ENCODE measurements at places on chromosomes 13 and 19.

GRCh38 chr19:19257137-19257536, 16.0 kb downstream of the TM6SF2 start:
- DNase-seq = no peak

DNA sequence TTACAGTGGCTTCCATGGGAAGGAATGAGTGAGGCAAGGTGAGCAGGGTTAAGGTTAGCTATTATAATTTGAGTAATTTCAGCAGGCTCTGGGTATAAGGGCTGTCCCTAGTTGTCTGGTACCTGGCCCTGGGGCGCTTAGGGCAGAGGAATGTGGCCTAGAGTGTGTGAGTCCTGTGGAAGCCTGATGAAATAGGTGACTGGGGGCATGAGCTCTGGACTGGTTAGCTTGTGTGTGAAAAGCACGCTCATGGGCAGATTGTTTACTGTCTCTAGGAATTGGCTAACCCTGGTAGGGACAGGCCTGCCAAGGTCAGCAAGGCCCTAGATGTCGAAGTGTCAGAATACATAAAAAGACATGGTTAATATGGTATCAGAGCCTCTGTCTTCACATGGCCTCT, 42.5 kb downstream of the SPRYD7 start:
- DNase-seq = no peak

GRCh38 chr19:46718157-46718933, 1.4 kb upstream of the PRKD2 start:
- DNase-seq = peak; percentile 83

GRCh38 chr13:79937771-79938216, 403.1 kb downstream of the SPRY2 start:
- DNase-seq = no peak

- DNase-seq = peak; percentile 68
Observed at GRCh38 chr13:40116008-40116407, 460.5 kb downstream of the COG6 start.

DNA sequence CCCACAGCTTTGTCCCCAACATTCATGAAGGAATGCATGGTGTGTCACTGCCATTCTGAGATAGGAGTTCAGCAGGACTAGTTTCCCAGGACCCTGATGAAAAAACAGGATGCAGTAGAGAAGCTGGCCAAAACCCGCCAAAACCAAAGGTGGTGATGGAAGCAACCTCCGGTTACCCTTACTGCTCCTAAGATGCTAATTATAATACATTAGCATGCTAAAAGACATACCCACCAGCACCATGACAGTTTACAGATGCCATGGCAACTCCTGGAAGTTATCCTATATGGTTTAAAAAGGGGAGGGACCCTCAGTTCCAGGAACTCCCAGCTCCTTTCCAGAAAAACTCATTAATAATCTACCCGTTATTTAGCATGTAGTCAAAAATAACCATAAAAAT, 59.9 kb upstream of the KCTD15 start:
- no peak for DNase-seq

DNA sequence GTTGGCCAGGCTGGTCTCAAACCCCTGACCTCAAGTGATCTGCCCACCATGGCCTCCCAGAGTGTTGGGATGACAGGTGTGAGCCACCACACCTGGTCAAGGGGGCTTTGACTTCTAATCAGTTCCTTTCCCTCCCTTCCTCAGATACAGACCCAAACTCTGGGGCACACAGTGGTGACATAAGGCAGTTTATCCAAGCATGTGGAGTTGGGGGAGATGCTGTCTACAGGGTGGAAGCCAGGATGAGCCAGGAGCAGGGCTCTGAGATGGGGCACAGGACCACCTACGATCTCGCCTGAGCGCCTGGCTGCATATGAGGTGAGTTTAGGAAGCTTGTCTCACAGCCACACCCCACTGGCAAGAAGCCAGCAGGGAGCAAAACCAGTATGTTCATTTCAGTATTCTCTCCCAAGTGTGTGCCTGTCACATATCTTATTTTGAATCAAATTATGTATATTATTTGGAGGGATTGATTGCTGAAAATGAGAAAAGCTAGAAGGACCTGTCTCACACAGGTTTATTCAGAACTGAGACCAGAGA, 67.7 kb downstream of the KCTD15 start:
- no peak for DNase-seq

- peak; percentile 28 for DNase-seq
Observed at GRCh38 chr13:51122868-51123566, 11.9 kb upstream of the C13orf42 start.

- peak; percentile 89 for DNase-seq
Observed at GRCh38 chr19:13100031-13100588, 2.5 kb downstream of the LYL1 start.

- peak; percentile 84 for DNase-seq
Observed at GRCh38 chr13:25901460-25902376, 150.1 kb downstream of the SHISA2 start.

- DNase-seq = no peak
Observed at GRCh38 chr13:76942363-76942762, 5.9 kb upstream of the ACOD1 start.

DNA sequence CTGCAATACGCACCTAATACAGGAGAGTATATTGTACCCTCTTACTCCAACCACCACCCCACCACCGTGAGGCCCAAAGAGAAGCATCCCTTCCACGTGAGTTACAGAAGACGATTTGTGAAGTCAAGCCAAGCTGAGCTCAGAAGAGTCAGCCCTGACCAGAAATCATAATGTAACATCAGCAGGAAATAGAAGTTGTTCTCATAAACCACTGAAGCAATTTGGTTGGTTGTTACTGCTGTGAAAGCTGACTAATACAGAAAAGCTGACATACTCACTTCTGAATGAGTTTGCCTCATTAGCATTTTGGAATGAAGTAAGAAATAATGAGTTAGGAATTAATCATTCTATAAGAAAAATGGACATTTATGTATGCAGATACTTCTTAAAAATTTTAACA, 749.4 kb upstream of the SLC10A2 start:
- DNase-seq = peak; percentile 7

- DNase-seq = no peak
Observed at GRCh38 chr13:40996426-40997092, 22.6 kb downstream of the ELF1 start.

DNA sequence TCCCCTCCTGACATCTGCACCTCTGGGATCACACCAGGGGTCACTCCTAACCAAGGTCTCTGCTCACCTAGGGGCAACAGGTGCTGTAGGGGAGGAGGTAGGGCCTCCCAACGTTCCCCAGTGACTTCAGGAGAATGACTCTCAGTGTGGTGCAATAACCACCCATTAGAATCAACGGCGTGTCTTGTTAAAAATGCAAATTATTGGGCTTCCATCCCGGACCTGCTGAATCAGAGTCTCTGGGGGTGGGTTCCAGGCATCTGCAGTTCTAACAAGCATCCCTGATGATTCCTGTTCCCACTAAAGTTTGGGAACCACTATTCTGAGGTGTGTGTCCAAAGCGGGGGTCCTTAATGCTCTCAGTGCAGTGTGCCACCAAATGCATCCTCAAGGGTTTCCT, 84.6 kb downstream of the CRYL1 start:
- no peak for DNase-seq

GRCh38 chr13:83352391-83352790, 529.9 kb downstream of the SLITRK1 start:
- no peak for DNase-seq

GRCh38 chr19:57934820-57935665, at the start of gene ZNF418:
TSS of gene ZNF418 (minus strand) at chr19:57935402. CDS start at chr19:57933822, 1,580 bp downstream.
- peak; percentile 56 for DNase-seq

- peak; percentile 0 for DNase-seq
Observed at GRCh38 chr19:52600639-52601024, 30.5 kb downstream of the ZNF701 start.

GRCh38 chr13:109809216-109809932, 23.0 kb upstream of the IRS2 start:
- DNase-seq = no peak

DNA sequence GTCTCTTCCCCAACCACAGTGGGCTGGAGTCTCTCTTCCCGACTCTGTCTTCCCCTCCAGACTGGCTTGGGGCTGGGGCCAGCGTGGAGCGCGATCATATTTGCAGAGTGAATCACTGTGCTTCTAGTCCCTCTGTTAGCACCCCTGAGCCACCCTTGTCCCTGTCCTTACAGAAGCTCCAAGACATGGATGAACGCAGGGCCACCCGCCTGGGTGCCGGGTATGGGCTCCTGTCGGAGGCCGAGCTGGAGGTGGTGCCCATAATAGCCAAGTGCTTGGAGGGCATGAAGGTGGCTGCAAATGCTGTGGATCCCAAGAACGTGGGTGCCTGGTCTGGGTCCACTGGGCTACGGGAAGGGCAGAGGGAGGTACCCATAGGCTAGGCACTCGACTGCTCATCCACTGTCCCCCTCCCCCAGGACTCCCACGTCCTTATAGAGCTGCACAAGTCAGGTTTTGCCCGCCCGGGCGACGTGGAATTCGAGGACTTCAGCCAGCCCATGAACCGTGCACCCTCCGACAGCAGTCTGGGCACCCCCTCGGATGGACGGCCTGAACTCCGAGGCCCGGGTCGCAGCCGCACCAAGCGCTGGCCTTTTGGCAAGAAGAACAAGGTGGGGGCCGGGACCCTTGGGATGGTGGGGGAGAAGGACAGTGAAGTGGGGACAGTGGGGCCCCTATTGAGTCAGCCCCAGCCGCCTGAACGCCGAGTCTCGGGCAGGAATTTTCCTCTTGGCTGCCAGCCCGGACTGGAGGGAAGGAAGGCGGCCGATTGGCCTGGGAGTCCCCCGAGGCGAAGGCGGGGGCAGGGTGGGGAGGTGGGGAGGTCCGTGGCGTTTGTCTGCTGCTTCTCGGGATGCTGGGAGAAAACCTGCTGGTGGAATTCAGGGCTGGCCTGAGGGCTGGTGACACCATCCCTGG, 5.2 kb downstream of the TRIP10 start:
- no peak for DNase-seq

DNA sequence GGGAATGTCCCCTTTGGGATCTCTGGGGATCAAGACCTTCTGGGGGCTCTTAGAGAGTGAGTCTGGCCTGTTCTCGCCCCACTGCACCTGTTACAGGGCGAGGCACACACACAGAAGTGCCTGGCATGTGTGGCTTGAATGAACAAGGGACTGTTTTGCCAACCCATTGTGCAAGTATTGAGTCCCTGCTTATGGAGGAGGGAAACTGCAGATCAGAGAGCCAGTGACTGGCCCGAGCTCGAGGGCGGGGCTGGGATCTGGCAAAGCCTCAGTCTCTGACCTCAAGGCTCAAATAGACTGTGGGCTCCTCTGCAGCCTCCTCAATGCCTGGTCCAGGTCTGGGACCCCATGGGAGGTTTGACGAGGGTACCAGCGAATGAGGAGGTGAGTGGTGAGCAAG, 5.5 kb downstream of the RAVER1 start:
- DNase-seq = no peak

DNA sequence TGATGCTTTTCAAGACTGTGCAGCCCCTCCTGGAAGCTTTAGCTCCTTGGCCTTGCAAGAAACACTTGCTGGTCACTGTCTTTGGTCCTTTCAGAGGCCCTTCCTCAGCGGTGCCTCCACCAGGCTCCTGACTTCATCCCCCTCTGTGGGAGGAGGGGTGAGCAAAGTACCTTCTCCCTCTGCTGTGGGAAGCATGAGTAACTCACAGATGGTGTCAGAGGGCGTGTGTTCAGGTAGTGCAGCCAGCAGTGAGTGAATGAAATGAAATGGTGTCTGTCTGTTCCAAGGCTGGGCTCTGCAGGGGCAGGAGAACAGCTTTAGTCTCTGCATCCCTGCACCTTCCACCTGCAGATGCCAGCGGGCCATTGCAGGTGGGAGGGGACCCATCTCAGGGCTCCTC, 102.9 kb downstream of the SHISA2 start:
- no peak for DNase-seq

DNA sequence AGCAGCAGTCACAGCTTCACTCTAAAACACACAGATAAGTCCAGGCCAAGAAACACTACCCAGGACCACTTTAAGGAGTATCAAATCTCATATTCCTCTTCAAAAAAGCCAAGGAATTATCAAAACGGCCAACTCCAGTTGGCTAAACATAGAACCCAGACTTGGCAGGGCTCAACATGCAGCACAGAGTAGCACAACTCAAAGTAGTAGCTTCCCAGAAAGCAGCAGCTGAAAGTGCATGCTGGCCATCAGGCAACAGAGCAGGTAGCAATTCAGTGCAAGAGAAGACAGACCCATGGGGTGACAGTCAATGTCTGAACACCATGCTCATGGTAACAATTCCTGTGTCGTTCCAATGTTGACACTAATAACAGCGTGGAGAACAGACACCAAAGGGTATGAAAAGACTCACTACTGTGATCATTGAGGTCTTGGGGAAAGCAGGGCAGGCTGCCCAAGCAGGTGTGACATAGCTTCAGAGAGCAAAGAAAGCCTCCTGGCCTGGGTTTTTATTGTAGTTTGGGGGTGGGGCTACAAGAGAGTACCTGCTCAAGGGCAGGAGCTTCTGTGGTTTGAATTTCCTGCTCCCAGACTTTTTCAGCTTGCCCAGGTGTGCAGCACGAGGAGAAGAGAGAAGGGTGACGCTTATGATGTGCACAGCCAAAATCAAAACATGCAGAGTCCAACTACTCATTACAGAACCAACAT, 6.2 kb downstream of the ZNF709 start:
- no peak for DNase-seq

GRCh38 chr19:34241513-34242337, 12.6 kb upstream of the GARRE1 start:
- DNase-seq = peak; percentile 19

DNA sequence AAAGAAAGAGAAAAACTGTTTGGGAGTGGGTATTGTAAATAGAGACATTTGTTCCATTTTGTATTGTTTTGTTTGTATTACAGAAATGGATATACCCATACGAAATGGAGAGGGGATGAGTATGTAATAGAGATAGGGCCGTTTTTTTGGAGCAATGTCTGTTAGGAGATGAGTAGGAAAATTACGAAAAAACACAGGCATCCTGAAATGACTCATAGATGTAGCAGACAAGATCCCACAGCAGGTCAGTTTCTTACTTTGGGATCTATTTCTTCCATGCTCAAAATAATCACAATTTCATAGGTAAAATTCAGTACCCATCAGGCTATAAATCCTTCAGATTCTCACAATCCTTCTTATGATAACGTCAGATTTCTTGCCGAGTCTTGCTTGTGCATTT, 779.4 kb upstream of the SLITRK1 start:
- no peak for DNase-seq

GRCh38 chr19:45478454-45479238, 10.8 kb downstream of the FOSB start:
- peak; percentile 95 for DNase-seq

GRCh38 chr13:28094306-28094705, 6.1 kb downstream of the FLT3 start:
- DNase-seq = no peak

DNA sequence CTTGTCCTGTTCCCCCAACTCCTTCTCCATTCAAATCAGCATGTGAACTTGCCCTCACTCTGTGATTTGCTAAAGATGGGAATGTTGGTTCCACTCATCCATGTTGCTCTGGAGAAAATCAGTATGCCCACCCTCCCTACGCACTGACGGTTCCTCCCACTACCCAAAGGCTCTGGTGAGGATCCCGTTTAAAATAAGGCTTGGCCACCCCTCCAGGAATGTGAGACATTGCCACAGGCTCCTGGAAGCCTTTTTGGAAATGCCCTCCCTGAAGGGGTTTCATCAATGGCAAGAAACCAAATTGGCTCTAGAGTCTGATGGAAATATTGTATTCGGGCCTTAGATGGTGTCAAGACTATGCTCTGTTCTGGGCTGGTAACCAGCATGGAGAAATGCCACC, 187.3 kb downstream of the USP12 start:
- DNase-seq = no peak

Measured in activated CD4-positive, alpha-beta T cell treated with anti-CD3 and anti-CD28 coated beads, Interleukin-2, Interleukin-6, amounts not matched to agents 100 ng/mL and 50 ng/mL, durations not matched to agents 16 hours and 8 hours (primary cell).